ENCODE measurements at places on chromosomes 16 and 17. TPM values are rescaled to one million over a fixed set of nuclear protein-coding genes. Genes with fewer than 3 reads are reported as not detected.

Gene TMC5
- not detected for total RNA-seq

Gene NOL3
- total RNA-seq: 7.0 TPM

Gene IKZF3
- total RNA-seq: not detected

Gene ATP2A3
- total RNA-seq: 1.3 TPM

Gene PRSS33
- total RNA-seq: not detected

Gene MARVELD3
- 0.13 TPM for total RNA-seq

Gene RNF222
- not detected for total RNA-seq

Gene UBFD1
- 99.2 TPM for total RNA-seq

Gene RBFOX1
- not detected for total RNA-seq

Gene EPX
- total RNA-seq: not detected

Gene KRT9
- total RNA-seq: not detected

Gene CMTM1
- total RNA-seq: 3.3 TPM

Gene GDPD1
- total RNA-seq: 7.9 TPM

Gene KRT15
- 2.1 TPM for total RNA-seq

Gene PRR35
- 0.07 TPM for total RNA-seq

Gene NHLRC4
- total RNA-seq: 1.1 TPM

Gene C17orf78
- not detected for total RNA-seq

Gene SARM1
- 4.4 TPM for total RNA-seq

Gene HS3ST3A1
- 0.29 TPM for total RNA-seq

Gene MPP2
- 1.8 TPM for total RNA-seq

Gene SCGB1C2
- total RNA-seq: not detected

Gene TPSD1
- not detected for total RNA-seq

Gene STH
- total RNA-seq: not detected

Gene FBXO39
- total RNA-seq: 2.9 TPM

Gene IL17C
- not detected for total RNA-seq

Gene FOXN1
- total RNA-seq: not detected

Gene TSPOAP1
- total RNA-seq: not detected

Measured in thoracic aorta endothelial cell (primary cell).